ENCODE measurements at places on chromosomes 3 and 15.

- DNase-seq: no peak
Observed at GRCh38 chr3:120174811-120175539, 80.7 kb upstream of the GSK3B start.

DNA sequence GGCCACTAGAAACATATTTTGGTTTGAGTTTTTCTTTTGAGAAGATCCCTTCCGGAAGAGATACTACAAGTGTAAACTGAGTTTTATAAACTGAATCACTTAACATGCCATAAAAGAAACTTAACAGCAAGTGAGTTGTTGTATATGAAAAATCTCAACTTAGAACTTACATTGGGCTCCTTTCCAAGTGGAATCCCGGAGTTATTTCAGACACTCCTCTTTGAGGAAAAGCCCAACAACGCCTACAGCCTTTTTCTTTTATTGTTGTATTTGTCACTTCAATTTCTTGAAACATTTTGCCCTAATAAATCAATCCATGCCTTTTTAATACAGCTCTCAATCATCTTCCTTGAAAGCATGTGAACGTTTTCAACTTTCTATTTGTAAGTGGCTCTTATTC lies 137.3 kb downstream of the FEZF2 start:
- no peak for DNase-seq

DNA sequence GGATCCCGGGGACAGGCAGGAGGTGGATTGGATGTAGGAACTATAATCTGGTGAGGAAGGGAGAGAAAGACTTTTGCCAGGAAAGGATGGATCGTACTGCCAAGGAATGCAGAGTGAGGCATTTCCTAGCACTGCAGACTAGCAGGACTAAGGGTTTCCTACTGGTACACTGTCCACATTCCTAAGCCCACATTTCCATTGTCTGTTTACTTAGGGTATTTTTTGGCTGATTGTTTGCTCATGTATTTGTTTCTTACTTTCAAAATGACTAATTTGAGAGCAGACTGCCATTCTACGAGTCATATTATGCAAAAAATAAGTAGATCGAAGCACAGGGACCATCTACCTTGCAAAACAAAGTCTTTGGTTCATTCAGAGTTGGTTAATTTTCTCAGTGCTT lies 1029.5 kb upstream of the NR2F2 start:
- DNase-seq: no peak

DNA sequence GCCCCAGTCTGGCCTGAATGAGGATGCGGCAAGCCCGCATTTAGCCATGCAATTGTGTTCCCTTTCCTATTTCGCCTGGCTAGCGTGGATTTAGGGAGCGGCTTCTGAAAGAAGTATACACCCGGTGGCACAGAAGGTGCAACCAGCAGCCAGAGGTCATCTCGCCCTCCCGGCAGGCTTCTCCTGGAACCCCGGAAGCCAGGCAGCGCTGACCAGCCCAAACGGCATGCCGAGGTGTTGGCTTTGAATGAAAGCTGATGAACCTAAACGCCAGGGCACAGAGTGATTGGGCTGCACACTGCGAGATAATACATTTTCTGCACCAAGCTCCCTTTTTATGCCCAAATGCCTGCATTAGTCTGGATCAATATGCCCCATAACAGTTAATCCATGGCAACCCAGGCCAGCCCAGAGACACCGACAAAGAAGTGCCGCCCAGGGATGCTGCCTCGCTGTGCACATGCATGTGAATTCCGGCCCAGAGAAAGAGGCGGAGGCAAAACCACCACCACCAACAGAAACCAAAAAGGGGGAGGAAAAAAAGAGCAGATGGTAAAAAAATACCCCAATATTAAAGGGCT lies 1.4 kb downstream of the SRGAP3 start:
- DNase-seq: no peak

GRCh38 chr3:152377184-152377570 lies 108.4 kb downstream of the MBNL1 start:
- DNase-seq: no peak

GRCh38 chr15:63971427-63971805 lies 74.9 kb downstream of the DAPK2 start:
- no peak for DNase-seq

- no peak for DNase-seq
Observed at GRCh38 chr3:59737241-59737640, 687.4 kb upstream of the CFAP20DC start.

DNA sequence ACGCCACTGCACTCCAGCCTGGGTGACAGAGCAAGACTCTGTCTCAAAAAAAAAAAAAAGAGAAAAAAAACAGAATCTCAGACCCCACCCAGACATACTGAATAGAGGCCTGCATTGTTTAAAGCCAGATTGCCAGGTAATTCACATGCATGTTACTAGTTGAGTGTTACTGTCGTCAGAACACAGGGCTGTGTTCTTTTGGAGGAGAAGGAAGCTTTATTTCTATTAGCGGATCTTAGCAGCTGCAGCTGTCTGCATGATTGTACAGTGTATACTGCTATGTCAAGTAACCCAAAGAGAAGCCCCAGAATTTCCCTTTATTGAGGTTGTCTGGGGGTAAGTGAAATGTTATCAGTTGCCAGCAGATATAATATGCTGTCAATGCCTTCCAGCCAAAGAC lies 496.6 kb upstream of the NAALADL2 start:
- DNase-seq: no peak
